NCI-H82 (cell line): ENCODE measurements at places on chromosomes 5 and 9.
A peak's percentile ranks its signal among the peaks of the same experiment; 100 is the strongest.

- peak; percentile 67 for DNase-seq
These were observed 145.3 kb downstream of the HINT1 start for GRCh38 chr5:131019601-131020315.

- no peak for DNase-seq
These were observed 110.2 kb downstream of the ANXA2R start for GRCh38 chr5:42929871-42930270.

DNA sequence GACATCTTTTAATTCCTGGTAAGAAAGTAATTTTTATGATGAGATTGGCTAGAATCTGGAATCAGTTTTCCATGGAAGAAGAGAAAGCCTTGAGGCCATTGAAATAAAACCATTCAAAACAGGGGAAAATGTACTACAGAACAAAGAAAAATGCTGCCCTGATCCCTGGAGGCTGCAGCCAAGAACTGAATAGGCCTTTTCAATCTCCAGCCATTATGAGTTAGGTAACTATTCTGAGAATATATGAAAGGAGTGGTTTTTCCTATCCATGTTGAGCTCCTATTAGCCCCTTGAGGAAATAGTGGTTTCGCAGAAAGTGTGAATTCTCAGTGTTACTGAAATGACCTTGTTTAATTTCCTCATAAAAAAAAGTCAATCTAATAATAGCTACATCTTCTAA, 408.5 kb upstream of the GRAMD2B start:
- DNase-seq = no peak

- no peak for DNase-seq
These were observed 129.6 kb upstream of the PRLR start for GRCh38 chr5:35359859-35360258.

GRCh38 chr5:119322312-119322947, 33.4 kb upstream of the TNFAIP8 start:
- DNase-seq = no peak

DNA sequence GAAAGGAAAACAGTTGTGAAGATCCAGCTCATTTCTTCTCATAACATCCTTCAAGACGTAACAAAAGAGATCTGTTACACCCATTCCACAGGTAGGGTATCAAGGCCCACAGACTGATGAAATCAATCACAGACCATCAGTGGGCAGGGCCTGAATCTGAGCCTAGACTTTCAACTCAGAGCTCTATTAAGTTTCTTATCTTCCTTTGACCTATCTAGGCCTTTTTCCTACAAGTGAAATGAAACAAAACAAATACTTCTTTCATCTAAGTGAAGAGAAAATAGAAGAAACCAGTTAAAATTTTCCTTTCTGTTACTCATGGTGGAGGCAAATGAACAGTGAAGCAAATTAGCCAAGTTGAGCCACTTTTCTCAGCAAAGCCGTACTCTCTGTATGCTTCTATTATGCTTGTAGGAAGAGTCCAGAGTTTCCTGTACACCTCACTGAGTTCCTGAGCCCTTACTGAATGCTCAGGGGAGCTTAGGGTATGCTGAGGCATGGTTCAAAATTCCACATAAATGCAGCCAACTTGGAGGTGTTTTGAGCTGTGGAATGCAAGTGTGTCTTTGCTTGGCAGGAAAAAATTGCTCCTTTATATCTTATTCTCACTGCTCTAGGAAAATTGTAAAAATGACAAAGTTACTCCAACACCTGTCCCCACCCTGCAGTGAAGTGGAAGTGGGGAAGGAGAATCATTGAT, 91.9 kb downstream of the FEM1C start:
- DNase-seq = no peak

DNA sequence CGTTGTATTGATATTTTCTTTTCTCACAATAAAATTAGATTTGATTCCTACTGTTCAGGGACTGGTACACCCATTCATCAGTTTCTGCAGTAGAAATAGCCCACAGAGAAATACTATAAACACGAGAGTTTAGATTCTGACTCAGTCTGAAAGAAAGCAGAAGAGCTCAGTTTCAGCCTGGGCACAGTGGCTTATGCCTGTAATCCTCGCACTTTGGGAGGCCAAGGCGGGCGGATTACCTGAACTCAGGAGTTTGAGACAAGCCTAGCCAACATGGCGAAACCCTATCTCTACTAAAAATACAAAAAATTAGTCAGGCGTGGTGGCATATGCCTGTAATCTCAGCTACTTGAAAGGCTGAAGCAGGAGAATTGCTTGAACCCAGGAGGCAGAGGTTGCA, 8.6 kb downstream of the ITK start:
- DNase-seq = no peak

DNA sequence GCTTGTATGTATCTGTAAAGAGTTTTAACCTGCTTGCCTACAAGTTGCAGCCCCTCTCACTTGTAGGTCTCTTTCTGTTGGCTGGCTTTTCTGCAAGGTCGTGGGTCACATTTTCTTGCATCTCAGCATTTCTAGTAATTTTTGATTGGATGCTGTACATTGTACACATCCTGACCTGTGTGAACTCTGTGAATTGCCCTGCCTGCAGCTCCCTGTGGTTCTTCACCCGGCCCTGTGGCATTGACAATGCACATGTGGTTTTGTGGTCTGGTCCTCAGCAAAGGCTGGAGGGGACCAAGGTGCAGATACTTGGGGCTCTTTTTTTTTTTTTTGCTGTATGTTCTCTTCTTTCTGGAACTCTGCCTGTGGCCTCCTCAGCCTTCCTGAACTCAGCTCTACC, 53.6 kb downstream of the WNK2 start:
- no peak for DNase-seq

DNA sequence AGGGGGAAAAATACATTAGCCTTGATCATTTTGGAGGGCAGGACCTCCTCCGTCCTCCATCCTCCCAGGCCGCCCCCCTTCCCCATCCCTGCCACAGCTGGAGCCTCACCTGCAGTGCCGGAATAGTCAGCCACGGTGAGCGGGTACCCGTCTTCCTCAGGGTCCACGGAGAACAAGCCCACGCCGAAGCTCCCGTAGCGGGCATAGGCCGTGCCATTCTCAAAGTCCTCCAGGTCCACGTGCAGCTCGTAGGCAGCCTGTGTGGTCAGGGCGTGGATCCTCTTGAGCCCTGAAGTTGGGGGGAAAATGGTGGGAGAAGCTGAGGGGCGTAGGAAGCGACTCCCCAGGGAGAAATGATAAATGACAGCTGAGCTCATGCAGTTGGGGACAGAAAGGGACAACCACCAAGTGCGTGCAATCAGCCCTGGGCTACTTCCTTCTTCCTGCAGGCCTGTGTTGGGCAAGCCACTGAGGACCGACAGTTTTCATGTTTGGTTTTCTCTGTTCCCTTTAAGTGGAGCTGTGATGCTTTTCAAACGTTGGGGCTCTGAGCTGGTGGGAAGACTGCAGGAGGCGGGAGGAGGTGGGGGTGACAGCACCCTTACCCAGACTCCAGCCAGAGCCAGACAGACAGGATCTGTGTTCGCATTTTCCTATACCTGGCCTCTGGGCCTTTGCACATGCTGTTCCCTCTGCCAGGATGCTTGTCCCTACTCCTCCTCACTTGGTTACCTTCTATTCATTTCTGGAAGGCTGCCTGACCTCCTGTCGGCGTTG, 8.7 kb upstream of the QRFP start:
- no peak for DNase-seq

GRCh38 chr9:98318041-98318790, 62.8 kb upstream of the TBC1D2 start:
- DNase-seq = no peak

DNA sequence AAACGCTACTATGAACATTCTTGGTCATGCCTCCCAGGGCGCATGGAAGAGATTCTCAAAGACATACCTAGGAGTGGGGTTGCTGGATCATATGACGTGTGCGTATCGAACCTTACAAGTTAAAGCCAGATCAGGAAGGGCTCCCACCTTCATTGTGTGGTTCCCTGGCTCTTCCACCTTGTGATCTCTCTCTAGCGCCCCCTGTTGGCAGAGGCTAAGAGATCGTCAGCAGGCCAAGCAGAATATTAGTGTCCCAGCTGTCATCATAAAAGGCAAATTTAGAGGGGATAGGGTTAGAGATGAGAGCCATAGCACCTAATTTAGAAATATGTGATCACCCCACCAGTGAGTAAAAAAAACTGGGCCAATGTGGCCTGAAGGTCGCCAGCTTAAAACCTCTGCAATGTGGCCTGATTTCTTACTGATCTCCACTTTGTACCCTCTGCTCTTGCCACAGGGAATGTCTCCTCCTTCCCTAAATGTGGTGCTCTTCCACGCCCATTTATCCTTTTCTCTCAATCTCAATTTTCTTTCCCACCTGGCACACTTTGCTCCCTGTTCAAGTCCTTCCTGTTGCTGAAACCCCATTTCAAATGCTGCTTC, 91.7 kb upstream of the SHB start:
- peak; percentile 80 for DNase-seq

DNA sequence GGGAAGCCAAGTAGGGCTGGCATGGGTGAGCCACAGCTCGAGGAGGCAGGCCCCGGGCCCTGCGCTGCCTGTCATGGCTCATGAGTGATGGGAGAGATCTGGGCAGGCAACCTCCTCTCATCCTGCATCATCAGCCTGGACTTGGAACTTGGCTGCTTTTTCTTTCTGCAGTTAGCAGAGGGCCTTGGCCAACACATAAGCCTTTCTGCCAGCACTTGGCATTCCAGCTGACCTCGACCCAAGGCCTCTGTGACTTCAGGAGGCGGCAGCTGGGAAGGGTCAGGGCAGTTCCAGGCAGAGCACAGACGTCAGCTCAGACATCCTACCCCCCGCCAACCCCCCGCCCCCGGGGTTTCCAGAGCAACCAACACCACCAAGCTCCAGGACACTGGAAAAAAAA, 7.6 kb downstream of the S1PR3 start:
- DNase-seq = no peak

DNA sequence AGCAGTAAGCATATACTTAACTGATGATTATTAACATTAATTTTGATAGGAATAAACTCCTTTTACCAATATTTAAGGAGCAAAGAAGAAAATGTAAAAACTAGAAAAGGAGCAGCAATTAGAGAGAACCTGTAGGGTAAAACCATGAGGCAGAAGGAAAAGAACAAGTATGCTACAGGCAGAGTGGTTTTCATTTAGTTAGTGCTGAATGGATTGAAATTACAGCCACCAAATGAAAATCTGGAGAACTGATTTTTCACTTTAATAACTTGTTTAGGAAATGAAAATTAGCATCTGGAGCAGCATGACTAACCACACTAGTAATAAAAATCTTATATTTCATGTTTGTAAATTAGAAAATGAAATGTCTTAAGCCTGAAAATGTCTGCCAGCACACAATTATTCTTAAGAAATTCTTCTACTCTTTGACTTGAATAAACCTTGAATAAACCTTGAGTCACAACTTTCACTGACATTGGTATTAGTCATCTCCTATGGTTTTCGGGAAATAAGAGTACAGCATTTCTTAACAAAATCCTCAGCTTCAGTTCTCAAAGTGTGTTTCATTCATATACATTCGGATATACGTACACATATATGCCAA, 1504.9 kb upstream of the C9orf72 start:
- DNase-seq = no peak

DNA sequence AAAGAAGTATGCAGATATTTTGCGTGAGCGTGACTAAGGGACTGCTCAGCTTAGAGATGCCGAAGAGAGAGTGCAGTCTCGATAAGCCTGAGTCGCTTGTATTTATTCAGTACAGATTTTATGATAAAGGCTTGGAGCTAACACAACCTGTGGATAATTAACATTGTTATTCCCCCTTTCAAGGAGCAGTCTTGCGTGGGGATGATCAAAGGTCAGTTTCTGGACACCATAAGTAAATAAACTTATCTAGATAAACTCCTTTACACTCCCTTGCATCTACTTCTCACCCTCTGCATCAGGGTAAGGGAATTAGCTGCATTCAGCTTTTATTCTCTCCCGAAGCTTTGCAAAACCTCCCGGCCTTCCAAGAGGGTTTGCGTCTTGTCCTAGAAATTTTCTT, 357.8 kb upstream of the ST8SIA4 start:
- DNase-seq = no peak

DNA sequence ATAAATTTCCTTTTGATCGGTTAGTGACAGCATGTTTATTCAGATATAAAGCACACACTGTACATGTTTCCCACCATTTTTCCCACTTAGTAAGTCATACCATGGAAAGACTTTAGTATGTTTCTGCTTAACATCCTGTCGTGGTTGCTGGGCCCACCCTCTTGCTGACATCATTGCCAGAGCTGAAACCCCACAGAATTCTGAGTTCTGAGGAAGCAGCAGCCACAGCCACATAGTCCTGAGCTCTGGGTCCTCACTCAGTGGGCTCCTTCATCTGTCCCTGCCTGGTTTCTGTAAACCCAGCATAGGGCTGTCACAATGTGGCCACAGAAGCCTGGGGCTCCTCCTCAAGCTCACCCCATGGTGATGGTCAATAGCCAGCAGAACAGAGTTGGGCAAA, 441.5 kb downstream of the ENC1 start:
- no peak for DNase-seq

DNA sequence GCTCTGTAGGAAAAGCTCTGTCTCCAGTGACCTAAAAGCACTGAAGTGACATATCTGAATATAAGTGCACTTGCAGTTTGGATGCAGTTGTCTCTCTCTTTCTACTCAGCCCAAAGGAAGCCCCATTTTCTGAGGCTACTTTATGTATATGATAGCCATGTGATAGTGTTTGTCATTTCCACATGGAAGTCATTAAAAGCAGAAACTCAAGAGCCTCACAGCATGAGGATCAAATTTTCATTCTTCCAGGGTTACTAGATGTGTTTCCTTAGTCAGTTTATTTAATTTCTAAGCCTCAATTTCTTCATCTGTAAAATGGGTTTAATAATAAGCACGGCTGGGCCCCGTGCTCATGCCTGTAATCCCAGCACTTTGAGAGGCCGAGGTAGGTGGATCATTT, 36.7 kb downstream of the RNF44 start:
- no peak for DNase-seq
